Hematopoietic multipotent progenitor cell treated with erythropoietin and hydrocortisone succinate and interleukin-3 and kit ligand, for 4 days (in vitro differentiated cells): ENCODE measurements at places on chromosomes 13 and 19.

DNA sequence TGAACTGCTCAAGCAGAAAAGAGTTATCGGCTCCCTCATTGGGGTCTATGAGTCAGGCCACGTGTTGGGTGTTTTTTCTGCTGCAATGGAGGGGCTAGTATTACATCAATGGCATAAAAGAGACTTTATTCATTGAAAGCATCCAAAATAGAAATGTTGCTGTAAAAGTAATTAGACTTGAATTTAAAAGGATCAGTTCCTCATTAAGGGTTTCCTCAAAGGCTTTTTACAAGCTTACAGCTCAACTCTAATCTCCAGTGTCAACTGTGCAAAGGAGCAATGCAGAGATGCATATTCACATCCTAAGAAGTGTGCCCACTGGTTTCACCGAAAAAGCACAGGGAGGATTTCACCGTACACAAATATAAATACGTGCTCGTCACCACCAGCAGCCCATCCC is 300.3 kb downstream of the FOXO1 start:
- no peak for DNase-seq

- no peak for DNase-seq
Measured at GRCh38 chr13:20258208-20258962, 26.3 kb upstream of the GJB6 start.

DNA sequence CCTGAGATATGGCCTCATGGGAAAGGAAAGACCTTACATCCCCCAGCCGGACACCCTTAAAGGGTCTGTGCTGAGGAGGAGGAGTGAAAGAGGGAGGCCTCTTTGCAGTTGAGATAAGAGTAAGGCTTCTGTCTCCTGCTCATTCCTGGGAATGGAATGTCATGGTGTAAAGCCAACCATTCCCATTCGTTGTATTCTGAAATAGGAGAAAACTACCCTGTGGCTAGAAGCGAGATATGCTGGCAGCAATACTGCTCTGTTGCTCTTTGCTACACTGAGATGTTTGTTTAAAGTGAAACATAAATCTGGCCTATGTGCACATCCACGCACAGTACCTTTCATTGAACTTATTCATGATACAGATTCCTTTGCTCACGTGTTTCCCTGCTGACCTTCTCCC is 783 bp upstream of the ZNF587B start:
- no peak for DNase-seq

DNA sequence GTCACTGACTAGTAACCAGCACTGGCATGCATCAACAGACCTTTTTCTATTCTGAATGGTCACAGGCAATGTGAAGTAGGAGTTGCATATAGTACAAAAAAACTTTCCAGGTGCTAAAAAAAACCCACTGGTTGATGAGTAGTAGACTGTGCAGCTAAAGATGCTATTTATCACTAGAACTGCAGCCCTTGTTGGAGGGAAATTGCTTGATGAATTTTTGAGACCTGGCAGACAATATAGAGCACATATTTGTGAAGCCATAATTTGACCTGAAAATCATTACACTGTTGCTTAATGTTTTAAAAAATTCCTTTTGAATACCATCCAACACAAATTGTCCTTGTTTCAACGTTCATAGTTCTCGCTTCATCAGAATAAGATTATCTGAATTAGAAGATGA is 441.0 kb downstream of the KLF12 start:
- no peak for DNase-seq

- peak; percentile 76 for DNase-seq
Measured at GRCh38 chr19:58409010-58409790, 751 bp downstream of the ZNF584 start.

- DNase-seq: peak; percentile 95
Measured at GRCh38 chr19:33819880-33820781, 23.5 kb downstream of the KCTD15 start.

GRCh38 chr19:8366961-8367326 is 3.0 kb downstream of the ANGPTL4 start:
- no peak for DNase-seq

- peak; percentile 41 for DNase-seq
Measured at GRCh38 chr13:62119739-62120700, 704.4 kb upstream of the PCDH20 start.

DNA sequence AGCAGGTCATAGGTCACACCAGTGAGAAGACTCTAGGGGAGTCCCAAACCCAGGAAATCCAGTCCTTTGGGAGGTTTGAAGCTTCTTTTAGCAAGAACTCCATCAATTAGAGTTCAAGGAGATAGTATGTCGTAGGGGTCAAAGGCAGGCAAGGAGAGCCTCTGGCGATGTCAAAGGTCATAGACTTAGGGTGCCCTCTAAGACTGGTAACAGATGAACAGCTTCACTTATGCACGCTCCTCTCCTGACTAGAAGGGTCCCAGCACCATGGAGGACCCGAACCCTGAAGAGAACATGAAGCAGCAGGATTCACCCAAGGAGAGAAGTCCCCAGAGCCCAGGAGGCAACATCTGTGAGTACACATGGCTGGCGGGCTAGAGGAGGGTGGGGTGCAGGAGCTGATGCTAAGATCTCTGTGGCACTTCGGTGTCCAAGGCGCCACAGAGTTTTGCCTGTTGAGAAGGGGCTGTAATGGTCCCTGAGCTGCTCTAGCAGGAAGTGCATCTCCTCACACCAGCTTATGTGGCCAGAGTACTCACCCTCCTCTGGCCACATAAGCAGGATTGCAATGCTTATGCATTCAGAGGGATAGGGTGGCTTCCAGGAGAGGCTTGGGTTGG is 557 bp downstream of the ZNF576 start:
- DNase-seq: peak; percentile 38

DNA sequence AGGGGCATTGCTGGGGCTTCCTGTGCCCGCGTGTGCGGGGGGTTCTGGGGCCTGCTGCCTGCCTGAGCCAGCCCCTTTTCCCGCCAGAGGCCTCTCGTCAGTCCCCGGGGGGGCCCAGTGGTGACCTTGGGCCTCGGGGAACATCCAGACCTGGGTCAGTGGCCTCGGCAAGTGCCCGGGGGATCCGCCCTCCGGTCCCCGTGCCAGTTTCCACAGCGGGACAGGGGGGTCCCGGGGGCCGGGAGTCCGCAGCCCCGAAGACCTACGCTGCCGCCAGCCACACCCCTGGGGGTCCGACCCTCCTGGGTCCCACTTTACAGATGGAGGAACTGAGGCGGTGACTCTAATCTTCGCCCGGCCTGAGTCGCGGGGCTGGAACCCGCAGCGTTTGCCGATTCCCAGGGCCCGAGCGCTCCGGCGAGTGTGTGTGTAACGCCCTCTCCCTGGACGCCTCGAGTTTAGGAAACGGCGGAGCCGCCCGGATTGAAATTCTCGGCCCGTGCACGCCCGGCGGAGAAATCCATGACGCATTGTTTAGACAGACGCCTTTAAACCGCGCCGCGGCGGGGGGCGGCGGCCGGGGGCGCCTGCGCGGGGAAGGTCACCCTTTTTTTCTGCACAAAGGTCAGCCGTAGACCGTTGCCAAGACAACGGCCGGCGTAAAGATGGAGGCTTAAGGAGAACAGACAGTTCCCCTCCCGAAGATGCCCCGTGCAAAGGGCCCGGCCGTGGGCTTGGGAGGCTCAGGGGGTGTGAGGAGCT is 39.3 kb downstream of the EFNA2 start:
- DNase-seq: peak; percentile 63

- DNase-seq: no peak
Measured at GRCh38 chr19:5466072-5466471, 10.9 kb downstream of the ZNRF4 start.

- peak; percentile 91 for DNase-seq
Measured at GRCh38 chr13:32314271-32315237, 609 bp downstream of the ZAR1L start.

GRCh38 chr19:5394551-5395505 is 54.2 kb upstream of the PTPRS start:
- no peak for DNase-seq

DNA sequence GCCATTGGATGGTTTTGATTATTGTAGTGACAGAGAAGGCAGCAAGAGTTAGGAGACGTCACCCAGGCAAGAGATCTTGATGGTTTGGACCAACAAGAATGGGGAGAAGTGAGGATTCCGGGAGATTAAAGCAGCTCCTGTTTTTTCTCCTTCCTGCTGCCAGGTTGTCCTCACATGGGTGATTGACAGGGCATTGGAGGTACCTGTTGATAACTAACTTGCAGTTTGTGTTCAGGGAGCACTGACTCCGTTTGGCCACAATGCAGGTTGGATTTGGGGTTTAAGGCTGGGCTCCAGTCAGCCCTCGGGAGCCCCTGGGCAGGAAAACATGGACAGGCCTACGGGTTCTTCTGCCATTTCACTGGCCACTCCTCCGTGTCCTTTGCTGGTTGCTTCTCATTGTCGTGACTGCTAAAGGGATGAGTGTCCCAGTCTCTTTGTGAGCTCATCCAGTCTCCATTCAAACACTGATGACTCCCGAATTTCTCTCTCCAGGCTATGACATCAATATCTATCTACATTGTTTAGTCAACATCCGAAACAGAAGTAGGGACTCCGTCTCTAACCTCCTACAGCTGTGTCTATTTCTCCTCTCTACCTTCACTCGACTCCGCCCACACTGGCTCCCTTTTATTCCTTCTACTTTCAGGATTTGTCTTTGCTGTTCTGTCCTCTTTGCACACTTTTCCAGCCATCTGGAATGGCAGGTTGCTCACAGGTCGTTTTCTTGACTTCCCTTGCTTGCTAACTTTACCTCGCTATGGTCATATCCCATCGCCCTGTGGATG is 1.3 kb upstream of the PTOV1 start:
- DNase-seq: no peak

DNA sequence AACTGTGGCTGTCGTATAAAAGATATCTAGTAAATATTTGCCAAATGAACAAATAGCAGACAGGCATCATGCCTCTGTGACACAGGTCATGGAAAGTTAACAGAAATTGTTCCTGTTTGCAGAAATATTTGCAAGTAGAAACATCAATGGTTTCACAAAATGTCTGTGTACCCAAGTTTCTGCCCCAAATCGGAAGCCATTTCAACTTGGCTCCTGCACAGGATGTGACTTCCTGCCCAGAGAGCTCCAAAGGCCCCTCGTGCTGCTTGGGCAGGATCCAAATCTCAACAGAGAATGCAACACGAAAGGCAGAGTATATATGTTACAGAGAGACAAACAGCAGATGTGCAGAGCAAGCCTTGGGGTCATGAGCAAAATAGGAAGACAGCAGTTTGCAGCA is 95.5 kb upstream of the SERP2 start:
- DNase-seq: no peak

DNA sequence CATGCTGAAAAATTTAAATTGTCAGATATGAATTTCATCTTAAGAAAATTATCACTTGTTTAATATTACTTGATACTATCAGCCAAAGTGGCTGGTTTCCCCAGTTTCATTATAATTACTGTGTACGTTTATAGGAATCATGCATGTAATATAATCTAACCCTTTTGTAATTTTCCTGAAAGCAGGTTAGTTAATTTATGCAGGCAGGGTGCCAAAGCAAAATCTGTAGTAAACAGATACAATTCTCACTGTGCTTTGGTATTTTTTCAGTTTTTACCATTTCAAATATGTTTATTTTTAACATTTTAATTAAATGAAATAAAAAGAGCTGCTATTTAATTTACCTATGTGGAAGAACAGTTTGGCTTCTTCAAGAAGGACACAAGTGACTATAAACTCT is 1227.5 kb upstream of the MIR17HG start:
- no peak for DNase-seq

DNA sequence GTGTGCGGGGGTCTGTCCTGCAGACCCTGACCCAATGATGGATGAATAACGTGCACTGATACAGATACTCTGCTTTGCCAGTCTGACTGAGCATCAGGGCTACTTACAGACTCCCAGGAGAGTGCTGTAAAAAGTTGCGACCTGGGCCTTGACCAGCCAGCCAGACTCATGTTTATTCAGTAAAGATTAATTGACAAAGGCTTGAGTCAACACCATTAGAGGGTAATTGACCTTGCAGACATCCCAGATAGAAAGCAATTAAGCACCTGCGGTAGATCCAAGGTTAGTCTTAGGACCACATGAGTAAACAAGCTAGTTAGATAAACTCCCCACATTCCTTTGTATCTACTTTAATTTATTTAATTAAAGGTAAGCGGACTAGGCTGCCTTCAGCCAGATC is 10.4 kb downstream of the NUDT19 start:
- DNase-seq: no peak

GRCh38 chr19:5700455-5701092 is 10.5 kb downstream of the RPL36 start:
- no peak for DNase-seq

GRCh38 chr19:38686530-38686888 is 39.1 kb downstream of the ACTN4 start:
- DNase-seq: peak; percentile 77

- no peak for DNase-seq
Measured at GRCh38 chr19:49497789-49498103, 1.5 kb downstream of the RPS11 start.

DNA sequence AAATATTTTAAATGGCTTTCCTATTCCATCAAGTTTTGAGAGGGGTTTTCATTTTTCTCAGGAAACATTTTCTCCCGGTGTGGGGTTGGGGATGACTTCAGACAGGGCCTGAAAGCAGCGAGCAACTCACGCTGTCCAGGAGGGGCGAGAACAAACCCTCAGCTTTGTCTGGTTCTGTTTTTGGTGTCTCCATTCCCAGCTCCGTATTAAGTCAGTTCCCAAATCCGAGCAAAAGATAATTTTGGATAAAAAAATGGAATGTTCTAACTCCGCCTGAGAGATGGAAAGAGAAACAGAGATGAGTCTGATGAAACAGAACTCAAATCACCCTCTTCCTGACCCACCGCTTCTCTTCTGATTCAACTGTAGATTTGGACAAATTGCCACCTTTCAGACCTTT is 38.4 kb downstream of the RFX2 start:
- DNase-seq: no peak

GRCh38 chr19:16367261-16367683 is 42.6 kb downstream of the KLF2 start:
- DNase-seq: peak; percentile 85

DNA sequence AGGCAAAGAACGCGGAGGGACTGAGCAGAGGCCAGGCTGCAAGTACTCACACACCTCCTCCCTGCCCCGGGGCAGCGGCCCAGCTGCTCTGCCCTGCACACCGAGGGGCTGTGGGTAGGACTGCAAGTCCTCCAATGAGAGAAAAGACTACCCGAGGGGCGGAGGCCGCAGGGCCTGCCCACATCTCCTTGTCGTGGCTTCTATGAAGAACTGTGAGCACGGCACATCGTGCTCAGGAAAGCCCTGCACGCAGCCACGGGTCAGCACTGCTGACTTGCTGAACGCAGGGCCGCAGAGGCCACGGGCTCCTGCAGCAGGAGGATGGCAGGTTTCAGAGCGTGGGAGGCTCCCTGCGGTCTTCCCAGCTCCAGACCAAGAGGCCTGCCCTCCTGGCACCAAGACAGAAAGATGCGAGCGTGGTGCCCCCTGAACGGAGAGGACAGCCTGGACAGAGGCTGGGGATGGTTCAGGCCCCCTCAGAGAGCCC is 37.4 kb downstream of the CEBPG start:
- peak; percentile 37 for DNase-seq

GRCh38 chr13:21796775-21797514 is 126.1 kb downstream of the FGF9 start:
- no peak for DNase-seq

- peak; percentile 47 for DNase-seq
Measured at GRCh38 chr19:29668746-29669609, 3.7 kb downstream of the PLEKHF1 start.
